ENCODE measurements at places on chromosomes 11 and 22.

- no peak for DNase-seq
These were observed 54.8 kb downstream of the LDLRAD3 start for GRCh38 chr11:35998634-35999033.

DNA sequence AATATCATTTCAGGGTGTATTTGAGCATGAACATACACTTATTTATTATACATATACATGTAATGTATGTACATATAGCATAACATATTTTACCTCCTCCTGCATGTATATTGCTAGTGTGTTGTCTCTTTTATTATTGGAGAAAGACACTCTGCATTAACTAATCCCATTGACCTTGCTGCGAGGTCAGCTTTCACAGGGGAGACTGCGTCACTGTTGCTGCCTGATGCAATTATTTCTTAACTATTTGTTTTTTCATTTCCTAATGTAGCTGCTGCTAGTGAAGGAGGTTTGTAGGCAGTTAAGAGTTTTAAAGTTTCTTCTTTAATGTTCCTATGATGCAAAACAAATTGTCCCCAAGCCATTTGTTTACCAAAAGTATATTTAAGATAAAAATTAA lies 185.4 kb upstream of the CNTN5 start:
- DNase-seq, result no peak

DNA sequence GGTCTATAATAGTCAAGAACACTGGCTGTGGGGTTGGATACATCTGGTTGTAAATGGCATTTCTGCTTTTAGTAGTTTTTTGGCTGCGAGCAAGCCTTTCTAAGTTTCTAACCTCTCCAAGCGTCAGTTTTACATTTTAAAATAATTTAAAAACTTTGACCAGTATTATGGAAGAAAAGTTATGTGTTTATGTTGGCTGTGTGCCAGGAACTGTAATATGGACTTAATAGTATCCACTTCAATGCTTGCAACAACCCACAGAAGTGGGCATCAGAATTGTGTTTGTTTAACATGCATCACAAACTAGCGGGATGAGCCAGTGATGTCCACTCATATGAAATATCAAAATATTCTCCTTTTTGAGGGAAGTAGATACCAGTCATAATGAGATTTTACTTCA lies 844.2 kb downstream of the JRKL start:
- DNase-seq, result no peak

DNA sequence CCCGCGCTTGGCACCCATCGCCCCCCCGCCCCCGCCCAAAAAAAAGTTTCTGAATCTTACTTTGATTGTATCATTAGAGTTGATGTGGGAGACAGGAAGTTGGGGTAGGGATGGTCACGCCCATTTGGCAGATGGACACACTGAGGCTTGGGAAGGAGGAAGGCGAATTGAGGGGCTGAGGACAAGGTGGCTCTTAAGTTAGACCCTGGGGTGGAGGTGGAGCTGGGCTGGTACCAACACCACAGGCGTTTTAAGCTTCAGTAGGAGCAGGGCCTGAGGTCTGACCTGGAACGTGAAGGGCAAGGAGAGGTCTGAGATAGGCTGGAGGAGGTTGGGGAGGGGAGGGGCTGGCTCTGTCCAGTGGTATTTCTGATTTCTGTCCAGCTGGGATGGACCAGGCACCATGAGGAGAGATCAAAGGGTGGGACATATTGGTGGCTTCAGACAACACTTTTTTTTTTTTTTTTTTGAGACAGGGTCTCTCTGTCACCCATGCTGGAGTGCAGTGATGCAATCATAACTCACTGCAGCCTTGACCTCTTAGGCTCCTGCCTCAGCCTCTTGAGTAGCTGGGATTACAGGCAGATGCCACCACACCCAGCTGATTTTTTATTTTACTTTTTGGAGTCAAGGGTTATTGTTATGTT lies 799 bp upstream of the CDC42BPG start:
- no peak for DNase-seq

- DNase-seq, result peak; percentile 23
These were observed 311.9 kb downstream of the GUCY1A2 start for GRCh38 chr11:106706355-106706754.

DNA sequence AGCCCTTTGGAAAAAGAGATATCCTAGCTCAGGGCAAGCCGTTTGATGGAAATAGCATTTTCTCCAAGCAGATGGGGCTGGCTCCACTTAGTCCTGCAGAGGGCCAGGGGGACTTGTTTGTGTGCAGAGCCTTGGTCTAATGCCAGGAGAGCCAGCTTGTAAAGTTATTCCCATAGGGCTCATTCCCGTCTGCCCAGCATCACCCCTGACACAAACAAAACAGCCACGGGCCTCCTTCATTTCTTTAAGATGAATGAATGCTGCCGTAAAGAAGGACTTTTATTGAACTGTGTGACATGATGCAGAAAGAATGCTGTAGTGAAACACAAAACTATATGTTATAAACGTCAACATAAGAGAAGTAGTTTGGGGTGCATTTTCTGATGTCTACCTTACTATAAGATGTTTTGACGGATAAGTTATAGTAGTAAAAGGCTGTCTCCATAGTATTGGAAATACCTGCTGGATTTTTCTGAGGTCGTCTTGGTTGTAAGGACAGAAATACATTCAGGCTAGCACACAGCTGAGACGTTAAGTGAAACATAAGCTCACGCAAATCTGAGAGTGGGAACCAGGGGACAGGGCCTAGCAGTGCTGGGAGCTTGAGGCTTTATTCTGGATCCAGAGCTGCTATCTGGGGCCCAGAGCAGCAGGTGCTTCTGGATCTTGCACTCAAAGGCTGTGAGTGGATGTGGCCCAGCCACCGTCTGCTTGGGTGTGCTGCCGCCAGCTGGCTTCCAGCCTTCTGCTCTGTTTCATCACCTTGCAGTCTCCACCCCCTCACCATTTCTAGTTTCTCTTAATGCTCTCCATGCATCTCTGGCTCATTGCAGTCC lies 53.3 kb downstream of the NCAM1 start:
- DNase-seq, result peak; percentile 84

DNA sequence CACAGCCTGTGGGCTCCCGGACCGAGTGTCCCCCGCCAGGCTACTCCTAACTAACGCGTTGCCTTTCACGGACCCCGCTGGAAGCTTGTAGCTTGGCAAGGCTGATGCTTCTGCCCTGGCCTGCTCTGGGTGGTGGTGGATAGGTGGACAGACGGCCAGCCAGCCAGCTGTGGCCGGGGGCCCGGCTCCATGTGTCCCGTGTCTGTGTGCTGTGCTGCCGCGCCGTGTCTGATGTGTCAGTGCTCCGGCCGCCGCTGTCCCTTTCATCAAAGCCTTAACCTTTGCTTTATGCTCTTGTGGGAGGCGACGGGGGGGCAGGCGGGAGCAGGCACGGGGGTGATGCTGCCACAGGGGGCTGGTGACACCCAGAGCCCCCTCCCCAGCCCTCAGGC lies 5.0 kb downstream of the CCDC188 start:
- DNase-seq, result no peak

GRCh38 chr22:26783885-26784284 lies 126.5 kb downstream of the MIAT start:
- no peak for DNase-seq

- no peak for DNase-seq
These were observed 2.8 kb upstream of the NARS2 start for GRCh38 chr11:78577495-78577894.

DNA sequence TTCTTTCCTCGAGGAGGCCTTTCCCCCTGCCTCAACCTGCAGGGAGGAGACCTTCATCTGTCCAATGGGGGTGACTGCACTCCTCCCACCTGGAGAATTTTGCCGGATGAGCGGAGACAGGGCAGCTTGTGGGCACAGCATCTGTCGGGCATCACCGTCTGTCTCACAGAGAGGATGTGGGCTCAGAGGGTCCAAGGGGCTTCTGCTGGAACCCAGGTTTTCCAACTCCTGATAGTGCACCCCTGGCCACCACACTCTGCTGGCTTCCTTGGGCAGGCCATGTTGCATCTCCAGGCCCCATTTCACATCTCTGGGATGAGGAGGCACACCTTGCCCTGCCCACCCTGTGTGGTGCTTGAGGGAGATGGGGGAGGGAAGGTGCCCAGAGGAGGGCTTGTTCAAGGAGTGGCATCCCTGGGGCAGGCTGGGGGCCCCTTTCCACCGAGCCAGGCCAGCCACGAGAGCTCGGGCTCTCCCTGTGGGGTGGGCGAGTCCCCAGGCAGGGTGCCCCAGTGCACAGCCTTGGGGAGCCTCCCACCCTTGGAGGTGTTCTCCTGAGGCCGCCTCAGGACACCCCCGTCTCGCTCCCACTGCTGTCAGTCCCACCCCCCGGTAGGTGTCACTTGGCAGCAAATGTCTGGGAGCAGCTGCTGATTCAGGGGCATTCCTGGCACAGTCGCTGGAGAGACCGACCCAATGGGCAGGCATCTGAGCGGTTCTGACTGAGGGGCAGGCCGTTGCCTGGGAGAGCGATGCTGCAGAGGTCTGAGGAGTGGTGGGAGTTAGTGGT lies 84.2 kb downstream of the MORC2 start:
- no peak for DNase-seq

GRCh38 chr11:23311986-23312940 lies 452.0 kb upstream of the CCDC179 start:
- DNase-seq, result no peak

GRCh38 chr22:39517470-39517869 lies 2.9 kb upstream of the ATF4 start:
- DNase-seq, result no peak

- DNase-seq, result peak; percentile 85
These were observed at the start of gene NOX4 for GRCh38 chr11:89490981-89491690. NOX4 (minus strand) TSS chr11:89491375; CDS start chr11:89491246, 129 bp downstream.

- DNase-seq, result no peak
These were observed 98.2 kb downstream of the PACS1 start for GRCh38 chr11:66168289-66168688.

GRCh38 chr11:65947133-65947532 lies 1.9 kb downstream of the TSGA10IP start:
- peak; percentile 7 for DNase-seq

- DNase-seq, result peak; percentile 28
These were observed 1.1 kb upstream of the DDX6 start for GRCh38 chr11:118791961-118792569.

- no peak for DNase-seq
These were observed 845.3 kb downstream of the FAM181B start for GRCh38 chr11:81888391-81888790.

DNA sequence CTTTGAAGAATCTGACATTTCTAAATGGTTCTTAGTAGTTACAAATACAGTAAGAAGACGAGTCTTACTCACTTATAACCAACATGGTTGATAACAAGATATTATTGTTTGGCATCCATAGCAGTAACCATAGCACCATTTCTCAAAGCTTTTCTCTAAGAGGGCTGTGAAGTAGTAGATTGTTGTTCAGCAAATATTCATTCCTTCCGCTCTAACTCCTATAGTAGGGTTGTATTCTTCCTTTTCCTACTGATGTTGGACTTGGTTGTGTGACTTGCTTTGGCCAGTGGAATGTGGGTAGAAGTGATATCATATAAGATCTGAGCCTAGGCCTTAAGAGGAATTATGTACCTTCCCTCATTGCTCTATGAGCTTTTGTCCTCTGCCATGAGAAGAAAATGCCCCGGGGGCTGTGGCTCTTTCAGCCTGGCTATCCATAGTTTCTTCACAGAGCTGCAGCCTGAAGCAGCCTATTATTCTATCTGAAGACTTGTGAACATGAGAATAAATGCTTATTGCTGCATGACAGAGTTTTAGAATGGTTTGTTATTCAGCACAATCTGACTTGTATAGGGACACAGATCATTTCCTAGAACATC lies 28.9 kb upstream of the ZBED5 start:
- DNase-seq, result no peak

GRCh38 chr11:2118677-2119076 lies 20.5 kb downstream of the IGF2 start:
- no peak for DNase-seq

GRCh38 chr22:40051322-40051721 lies 56.6 kb downstream of the FAM83F start:
- DNase-seq, result no peak

DNA sequence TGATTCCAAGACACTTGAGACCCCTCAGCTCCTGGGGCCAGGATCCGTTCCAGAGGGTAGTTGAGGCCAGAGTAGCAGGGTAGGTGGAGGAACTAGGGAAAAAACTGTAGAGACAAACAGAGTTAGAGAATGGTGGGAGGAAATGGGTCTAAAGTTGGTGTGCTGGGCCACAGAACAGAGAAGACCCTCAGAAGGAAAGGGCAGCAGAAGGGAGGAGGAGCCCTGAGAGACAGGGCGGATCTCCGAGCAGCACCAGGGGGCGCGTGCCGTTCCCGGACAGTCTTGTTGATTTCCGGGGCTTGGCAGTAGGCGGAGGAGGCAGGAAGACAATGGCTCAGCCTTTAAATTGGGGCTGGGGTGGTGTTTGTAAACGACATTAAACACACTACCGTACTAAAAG lies 2.4 kb upstream of the CECR2 start:
- DNase-seq, result peak; percentile 72

- DNase-seq, result peak; percentile 5
These were observed 11.0 kb upstream of the CWF19L2 start for GRCh38 chr11:107468596-107468995.

- no peak for DNase-seq
These were observed 5.1 kb downstream of the PPP2R5B start for GRCh38 chr11:64929625-64930024.

- no peak for DNase-seq
These were observed 17.9 kb downstream of the KDELR3 start for GRCh38 chr22:38485783-38486182.

- DNase-seq, result no peak
These were observed 99.1 kb upstream of the IGLL5 start for GRCh38 chr22:22788460-22789037.

- peak; percentile 76 for DNase-seq
These were observed 6.8 kb upstream of the TPBGL start for GRCh38 chr11:75233754-75234172.

GRCh38 chr22:44755956-44756361 lies 3.6 kb downstream of the ARHGAP8 start:
- DNase-seq, result no peak

- DNase-seq, result peak; percentile 64
These were observed 20.4 kb downstream of the ADAMTS8 start for GRCh38 chr11:130407978-130408377.
